ENCODE measurements at places on chromosomes 11 and 22.

GRCh38 chr11:111733611-111734088, 32.5 kb downstream of the PPP2R1B start:
- DNase-seq: no peak

GRCh38 chr11:134755535-134755934, 343.5 kb upstream of the B3GAT1 start:
- DNase-seq: no peak

DNA sequence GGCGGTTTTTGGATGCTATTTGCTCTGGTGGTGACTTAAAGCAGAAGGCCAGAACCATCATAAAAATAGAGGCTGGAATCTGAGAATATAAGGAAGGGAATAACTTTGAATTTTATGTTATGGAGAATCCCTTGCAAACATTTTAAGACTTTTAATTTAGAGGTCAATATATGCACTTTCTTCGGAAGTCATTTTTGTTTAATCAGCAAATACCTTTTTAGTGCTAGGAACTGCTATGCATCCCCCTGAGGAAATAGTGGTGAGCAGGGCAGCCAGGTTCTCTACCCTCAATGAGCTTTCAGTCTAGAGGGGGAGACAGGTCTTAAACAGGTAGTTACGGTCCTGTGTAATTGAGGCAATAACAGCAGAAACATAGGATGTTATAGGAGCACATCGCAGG, 266.5 kb upstream of the MPPED2 start:
- no peak for DNase-seq

DNA sequence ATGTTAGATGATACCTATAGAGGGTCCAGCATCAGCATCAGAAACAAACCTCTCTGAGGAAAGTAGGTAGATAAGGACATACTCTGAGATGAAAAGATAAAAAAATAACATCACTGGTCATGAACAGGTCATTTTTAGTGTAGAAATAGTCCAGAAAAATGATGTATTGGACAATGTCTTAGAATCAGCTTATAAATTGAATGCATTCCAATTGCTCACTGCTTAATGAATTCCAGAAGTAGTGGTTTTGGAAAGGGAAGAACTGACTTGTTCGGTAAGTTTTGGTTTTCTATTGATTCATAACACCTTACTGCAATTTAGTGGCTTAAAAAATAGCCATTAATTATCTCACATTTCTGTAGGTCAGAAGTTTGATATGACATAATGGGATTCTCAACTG, 929.5 kb upstream of the CCDC90B start:
- no peak for DNase-seq

DNA sequence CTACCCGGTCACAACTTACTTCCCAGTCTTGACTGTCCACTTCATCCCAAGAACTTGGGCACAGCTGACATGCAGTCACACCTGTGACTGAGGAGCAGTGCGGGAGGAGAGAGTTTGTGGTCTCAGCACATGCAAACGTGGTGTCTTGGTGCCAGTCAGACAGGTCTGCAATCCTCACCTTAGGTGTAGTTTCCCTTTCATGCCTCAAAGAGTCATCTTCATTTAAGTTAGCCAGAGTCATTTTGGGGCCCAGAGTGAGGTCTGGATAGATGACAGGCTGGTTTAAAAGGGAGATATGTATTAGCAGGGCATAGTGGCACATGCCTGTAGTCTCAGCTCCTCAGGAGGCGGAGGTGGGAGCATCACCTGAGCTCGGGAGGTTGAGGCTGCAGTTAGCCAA, 108.5 kb upstream of the SORL1-AS1 start:
- no peak for DNase-seq
